ENCODE measurements at places on chromosomes 7 and 10. TPM values are rescaled to one million over a fixed set of nuclear protein-coding genes. Genes with fewer than 3 reads are reported as not detected.

ADAMTS14 gene
- 0.14 TPM for total RNA-seq

ZNF425 gene
- 0.43 TPM for total RNA-seq

DENND11 gene
- 16.1 TPM for total RNA-seq

LIPF gene
- total RNA-seq: not detected

IQCE gene
- 10.4 TPM for total RNA-seq

- DNase-seq: no peak
Observed at GRCh38 chr7:133360201-133360600, 107.3 kb downstream of the EXOC4 start.

- DNase-seq: no peak
Observed at GRCh38 chr10:486666-487322, 202.7 kb downstream of the DIP2C start.

GRCh38 chr10:12699781-12700556 is 301.5 kb downstream of the CCDC3 start:
- no peak for DNase-seq

DNA sequence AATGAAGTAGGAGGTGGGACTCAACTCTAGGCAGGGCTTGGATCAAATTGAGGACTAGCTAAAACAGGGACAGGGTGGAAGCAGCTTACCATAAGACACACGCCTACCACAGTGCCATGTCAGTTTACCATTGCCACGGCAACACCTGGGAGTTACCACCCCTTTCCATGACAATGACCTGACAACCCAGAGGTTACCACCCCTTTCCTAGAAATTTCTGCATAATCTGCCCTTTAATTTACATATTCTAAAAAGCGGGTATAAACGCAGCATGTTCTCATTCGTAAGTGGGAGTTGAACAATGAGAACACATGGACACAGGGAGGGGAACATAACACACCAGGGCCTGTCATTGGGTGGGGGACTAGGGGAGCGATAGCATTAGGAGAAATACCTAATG is 72.7 kb downstream of the GCC1 start:
- DNase-seq: no peak

GRCh38 chr10:70296406-70296899 is 12.6 kb upstream of the NPFFR1 start:
- DNase-seq: no peak

DNA sequence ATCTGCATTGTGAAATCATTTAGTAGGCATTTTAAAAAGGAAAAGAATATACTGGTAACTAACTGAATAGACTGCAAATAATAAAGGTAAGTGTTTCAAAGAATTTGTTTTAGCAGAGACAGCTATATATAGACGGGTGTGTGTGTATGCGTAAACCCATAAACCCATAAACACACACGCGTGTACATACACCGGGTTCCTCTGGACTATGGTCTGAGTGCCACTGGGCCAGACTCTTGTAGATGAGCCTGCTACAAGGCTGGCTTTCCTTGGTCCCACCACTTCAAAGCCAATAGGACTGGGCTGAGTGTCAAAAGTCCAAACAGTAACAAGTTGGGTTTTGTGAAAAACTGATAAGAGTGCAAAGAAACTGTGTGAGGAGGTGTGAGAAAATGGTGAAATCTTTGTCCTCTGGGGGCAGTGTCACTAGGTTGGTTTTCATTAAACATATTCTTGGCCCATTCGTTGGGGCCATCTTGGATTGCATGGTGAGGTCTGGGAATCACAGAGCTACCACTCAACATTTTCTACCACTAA is 39.8 kb downstream of the GNA12 start:
- DNase-seq: no peak

- no peak for DNase-seq
Observed at GRCh38 chr10:11913079-11913641, 90.0 kb downstream of the PROSER2 start.

- no peak for DNase-seq
Observed at GRCh38 chr10:11355592-11355991, 255.9 kb downstream of the USP6NL start.

DNA sequence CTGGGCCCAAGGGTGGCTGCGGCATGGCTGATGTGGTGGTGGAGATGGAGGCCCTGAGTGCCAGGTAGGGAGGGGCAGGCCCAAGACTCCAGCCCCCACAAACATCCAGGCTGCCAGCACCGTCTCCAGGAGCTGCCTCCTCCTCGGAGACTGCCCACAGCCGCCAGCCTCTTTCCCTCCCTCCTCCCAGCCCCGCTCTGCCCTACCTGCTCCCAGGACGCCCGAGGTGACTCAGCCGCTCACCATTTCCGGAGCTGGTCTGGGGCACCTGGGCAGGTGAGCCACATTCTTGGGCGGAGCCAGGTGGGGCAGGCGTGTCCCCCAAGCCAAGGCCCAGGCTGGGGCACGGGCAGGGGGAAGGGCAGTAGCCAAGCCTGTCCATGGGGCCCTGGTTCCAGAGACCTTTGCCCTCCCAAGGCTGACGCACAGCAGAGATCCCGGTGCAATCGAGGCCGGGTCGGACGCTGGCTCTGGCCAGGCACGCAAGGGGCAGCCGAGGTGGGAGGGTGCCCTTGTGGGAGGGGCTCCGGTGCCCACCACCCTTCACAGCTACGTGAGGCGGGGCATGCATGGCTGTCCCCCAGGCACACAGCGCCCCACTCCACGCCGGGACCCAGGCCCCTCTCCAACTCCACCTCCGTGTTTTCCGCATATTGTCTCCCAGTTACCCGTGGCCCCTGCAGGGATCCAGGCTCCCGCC is 8.8 kb downstream of the ADAP1 start:
- DNase-seq: no peak

DNA sequence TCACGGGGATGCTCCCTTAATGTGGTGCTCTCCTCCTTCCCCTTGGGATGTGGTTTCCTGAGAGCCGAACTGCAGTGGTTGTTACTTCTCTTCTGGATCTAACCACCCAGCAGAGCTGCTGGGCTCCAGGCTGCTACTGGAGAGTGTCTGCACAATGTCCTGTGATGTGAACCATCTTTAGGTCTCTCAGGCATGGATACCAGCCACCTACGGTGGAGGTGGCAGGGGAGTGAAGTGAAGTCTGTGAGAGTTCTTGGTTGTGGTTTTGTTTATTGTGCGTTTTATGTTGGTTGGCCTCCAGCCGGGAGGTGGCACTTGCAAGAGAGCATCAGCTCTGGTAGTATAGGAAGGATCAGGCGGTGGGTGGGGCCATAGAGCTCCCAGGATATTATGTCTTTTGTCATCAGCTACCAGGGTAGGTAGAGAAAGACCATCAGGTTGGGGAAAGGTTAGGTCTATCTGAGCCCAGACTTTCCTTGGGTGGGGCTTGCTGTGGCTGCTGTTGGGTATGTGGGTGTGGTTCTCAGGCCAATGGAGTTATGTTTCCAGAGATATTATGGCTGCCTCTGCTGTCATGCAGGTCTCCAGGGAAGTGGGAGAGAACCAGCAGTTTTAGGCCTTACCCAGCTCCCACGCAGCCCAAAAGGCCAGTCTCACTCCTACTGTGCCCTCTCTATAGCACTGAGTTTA is 87.9 kb downstream of the KIF20B start:
- no peak for DNase-seq

- no peak for DNase-seq
Observed at GRCh38 chr7:85185424-85186082, 1.3 kb downstream of the SEMA3D start.

DNA sequence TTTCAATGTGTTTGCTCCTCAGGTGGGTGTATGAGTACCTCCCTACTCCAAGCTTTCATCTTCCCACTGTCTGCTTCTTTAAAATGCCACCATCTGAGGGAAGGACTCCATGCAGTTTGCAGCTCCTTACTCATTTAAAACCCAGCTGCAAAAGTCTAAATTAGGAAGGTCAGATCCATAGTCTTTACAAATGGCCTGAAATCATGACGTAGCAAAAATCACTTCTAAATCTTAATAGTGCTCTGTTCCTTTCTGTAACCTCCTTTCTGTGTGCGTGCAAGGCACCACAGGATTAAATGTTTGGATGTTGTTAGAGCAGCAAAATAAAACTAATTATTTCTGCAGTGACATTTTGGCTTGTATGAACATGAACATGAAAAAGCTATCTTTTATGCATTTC is 366.9 kb upstream of the IGFBP3 start:
- no peak for DNase-seq

- no peak for DNase-seq
Observed at GRCh38 chr7:142629588-142630260, 119.5 kb upstream of the PRSS1 start.

- no peak for DNase-seq
Observed at GRCh38 chr10:76649254-76649653, 988.4 kb downstream of the KCNMA1 start.

DNA sequence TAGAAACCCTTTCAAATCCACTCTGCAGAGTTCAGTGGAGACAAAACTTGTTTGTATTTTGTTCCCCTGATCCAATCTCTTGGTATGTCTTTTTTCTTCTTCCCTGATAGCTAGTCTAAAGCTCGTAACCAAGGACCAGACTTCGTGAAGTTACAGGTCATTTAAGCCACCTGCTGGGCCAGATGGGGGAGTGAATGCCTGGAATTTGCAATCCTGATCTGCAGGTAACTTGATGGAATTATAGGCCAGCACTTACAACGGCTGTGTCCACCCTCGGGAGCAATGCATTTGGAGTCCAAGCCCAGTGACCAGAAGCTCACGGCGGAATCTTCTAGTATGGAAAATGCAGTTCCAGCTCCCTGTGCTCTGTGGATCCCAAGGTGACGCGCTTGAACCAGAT is 566.9 kb downstream of the TCERG1L start:
- no peak for DNase-seq

DNA sequence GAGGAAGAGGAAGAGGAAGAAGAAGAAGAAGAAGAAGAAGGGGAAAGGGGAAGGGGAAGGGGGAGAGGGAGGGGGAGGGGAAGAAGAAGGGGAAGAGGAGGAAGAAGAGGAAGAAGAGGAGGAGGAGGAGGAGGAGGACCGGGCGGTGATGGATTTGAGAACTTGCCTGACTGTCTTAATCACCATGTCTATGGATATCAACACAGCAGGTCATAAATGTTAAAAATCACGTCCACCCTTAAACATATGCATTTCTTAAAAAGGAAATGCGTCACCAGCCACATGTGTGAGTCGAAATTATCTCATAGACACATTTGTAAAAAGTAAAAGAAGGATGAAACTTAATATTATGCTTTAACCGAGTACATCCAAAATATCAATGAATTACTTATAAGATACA is 42.1 kb upstream of the INSIG1 start:
- no peak for DNase-seq

GRCh38 chr7:128407233-128407589 is 2.6 kb downstream of the IMPDH1 start:
- no peak for DNase-seq

DNA sequence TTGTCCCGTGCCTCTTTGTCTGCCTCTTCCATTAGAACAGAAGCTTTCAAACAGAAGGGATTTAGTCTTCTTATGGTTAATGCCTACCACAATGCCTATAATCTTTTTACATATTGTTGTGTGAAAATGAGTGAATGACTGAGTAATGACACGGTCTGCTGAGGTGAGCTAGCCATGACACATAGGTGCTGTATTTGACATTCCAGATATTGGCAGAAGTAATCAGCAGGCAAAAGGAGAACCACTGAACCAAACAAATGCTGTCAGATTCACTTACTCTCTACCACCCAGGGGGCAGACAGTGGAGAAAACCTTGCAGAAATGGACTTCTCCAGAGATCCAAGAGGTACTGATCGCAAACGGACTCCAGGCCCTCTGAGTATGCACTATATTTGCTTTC is 377.2 kb upstream of the VWC2 start:
- no peak for DNase-seq

DNA sequence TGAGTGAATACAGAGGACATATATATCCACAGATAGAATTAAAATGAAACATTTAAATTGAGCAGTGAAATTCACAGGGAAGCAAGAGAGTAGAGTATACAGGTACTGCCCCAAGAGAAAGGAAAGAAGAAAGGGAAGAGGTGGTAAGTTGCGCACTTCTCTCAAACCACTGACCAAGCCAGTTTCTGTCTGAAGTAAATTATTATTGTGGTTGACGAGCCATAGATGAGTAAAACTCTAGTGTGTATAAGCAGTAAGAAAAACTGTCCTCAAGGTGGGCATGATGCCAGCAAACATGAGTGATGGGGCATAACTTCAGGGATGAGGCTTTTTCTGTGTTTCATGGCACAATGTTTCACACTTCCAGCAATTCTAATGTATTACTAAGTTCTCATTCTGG is 4.4 kb upstream of the BET1 start:
- DNase-seq: no peak

All from activated T-cell treated with anti-CD3 and anti-CD28 coated beads, Interleukin-2, amount 50 U/mL, for 4 hours (primary cell).